NCI-H1694 (cell line): ENCODE measurements at places on chromosomes 7 and 10.

DNA sequence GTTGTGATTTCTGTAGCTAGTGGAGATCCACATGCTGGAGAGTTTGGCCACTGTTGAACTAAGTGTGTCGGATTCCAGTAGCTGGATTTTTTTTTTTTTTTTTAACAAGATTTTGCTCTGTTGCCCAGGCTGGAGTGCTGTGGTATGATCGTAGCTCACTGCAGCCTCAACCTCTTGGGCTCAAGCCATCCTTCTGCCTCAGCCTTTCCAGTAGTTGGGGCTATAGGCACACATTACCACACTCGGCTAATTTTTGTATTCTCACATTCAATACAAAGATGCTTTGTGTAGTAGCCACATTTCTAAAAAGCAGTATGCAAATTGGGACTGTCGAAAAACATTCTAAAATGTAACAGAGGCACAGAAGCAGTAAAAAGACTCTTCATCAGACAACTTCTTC lies 63.5 kb downstream of the RABGEF1 start:
- no peak for DNase-seq

DNA sequence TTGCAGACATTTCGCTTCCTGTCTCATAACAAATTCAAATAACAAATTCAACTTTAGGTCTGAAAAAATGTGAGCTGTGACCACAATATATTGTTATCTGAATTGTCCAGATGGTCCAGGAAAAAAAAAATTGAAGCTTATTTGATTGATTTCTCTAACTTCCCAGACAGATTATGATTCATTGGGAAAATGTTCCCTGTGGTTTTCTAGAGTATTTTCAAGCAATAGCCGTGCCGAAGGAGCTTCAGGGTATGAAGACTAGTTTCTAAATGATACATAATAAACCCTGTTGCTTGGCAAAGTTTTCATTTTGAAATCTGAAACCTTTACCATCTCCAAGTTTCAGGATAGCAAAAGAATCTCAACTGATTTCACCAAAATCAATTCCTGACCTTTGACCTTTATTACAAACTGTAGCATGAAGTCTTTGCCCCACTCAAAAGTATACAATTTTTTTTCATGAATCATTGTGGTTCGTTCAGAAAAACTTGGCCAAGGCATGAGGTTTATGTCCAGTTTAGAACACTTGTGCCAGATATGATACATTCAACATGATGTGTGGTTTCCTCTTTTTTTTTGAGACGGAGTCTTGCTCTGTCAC lies 109.9 kb downstream of the JCAD start:
- DNase-seq = no peak

DNA sequence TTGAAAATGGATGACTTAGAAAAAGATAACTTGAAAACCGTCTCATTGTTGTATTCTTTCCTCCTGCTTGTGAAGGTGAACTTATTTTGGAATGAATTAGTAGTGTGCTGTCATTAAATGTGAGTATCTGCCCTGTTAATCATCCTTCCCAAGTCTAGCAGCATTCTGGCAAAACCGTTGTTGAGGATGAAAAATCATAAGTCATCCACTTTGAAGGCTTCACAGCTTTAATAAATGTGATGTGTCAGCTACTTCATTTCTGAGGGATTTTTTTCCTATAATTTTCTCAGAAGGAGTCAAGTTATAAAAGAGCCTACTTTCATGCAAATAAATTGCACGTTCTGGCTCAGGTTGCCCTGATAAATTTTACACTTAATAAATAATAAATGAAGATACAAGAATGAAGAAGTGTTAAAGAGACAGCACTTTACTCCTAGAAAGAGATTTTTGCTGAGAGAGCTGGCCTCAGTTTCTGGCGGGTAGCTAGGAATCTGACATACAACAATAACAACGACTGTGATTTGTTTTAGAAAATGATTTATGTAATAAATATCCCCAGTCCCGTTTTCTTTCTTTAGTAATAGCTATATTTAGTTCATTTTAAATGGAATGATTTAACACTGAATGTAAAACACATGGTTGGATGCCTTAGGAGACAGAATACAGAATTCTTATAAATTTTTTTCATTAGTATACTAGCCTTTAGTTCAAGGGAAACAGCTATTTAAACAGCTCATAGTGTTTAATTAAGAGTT lies 516.5 kb upstream of the KLF6 start:
- DNase-seq = no peak

DNA sequence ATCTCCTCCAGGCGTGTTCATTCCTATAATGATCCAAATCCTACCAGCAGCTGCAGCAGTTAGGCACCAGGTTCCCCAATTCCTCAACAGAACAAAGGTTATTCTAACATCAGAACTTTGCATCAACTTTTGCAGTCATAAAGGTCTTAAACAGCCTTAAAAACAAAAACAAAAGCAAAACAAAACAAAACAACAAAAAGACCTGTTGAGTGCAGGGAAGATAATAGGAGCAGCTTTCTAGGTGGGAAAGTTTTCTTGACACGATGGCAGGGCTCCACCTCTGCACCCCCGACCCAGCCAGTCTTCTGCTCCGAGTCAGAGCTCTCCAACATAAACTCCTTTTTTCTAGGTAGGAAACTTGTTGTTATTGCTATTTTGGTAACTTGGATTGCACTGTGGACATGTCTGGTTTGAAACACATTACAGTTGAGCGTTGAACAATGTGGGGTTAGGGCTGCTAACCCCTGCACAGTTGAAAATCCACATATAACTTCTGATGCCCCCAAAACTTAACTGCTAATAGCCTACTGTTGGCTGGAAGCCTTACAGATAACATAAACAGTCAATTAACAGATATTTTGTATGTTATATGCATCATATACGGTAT lies 77.6 kb downstream of the MTPN start:
- DNase-seq = no peak

GRCh38 chr10:129096065-129096984 lies 370.7 kb upstream of the MGMT start:
- DNase-seq = peak; percentile 52

DNA sequence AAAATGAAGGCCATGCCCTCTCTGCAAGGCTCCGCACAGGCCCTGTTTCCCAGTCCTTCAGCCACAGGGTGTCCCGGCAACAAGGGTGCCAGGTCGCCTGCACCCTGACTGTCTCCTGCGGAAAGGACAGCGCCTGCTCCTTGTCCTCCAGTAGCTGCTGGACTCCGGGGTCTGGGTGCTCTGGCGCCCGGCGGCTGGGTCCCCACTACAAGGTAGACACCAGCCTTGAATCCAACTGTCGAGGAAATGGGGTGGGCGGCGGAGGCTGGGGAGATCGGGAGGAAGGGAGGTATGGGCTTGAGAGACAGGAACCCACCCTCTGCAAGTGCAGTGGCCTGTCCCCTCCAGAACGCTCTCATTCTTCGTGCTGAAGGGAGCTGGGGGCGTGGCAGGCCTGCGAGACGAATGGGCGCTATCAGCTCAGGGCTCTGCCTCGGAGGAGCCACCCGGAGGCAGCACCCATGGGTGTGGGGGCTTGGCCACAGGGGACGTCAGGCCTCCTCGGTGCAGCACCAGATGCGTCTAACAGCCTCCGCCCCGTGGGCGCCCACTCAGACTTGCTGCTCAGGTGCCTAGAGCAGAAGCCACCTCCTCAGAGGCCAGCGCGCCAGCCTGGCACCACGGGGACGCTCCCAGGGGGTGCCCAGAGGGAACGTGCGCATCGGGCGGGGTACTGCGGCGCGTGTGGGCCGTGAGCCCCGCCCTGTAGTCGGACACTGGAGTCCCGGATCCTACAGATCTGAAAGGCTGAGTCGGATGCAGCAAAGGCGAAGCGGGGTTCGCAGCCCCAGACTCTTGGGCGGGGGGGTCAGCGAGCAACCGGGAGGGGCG lies 15.6 kb downstream of the ADAM8 start:
- DNase-seq = no peak

GRCh38 chr10:55374917-55375316 lies 573.9 kb upstream of the PCDH15 start:
- DNase-seq = no peak

DNA sequence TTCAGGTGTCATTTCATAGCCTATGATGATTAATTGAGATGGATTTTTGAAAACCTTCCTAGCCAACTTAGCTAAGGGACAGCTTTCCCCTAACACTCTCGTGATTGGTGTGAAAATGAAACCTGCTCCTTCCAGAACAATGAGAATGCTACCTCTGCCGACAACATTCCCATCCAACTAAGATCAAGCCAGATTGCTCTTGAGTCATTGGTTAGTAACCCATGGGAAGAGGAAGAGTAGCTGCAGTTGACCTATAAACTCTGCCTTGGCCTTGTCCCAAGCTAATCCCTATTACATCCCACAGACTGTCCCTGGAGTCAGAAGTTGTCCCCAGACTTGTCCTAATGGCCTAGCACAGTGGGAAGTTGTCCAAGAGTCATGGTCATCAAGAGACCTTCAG lies 80.5 kb upstream of the SVIL start:
- no peak for DNase-seq

DNA sequence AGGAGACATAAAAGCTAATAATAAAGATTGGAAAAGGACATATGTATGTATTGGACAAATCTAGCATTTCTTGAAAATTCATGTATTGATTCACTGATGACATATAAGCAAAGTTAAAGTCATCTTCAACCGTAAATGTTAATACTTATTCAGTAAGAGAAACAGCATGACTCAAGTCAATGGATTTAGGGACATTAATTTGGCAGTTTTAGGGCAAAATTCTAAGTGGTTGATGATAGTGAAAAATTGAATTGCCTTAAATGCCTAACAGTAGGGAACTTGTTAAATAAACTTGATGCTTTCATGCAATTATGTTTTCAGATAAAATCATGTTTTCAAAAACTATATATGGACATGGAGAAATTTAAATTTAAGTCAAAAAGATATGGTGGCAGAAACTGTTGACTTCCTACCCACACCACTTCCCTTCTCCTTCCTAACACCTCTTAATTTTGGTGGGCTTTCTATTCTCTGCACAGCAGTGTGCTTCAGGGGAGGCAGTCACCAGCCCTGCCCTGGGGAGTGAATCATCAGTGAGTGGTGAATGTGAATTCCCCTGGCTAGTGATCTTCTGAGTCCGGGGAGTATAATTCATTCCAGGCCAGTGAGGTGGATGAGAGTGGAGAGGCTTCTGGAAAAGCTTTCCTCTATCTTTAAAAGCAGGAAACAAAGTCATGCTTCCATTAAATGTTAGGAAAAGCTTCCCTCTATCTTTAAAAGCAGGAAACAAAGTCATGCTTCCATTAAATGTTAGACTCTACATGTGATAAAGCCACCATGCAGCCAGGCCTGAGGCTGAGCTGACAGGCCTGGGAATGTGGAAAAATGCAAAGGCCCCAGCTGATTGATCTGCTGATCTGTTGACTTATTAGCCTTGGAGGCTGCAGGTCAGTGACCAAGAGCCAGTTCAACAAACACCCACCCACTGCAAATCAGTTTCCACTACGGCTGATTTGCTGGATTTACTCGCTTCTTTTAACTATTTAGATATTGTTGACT lies 25.2 kb upstream of the ITGB1 start:
- DNase-seq = no peak

GRCh38 chr7:131722371-131722770 lies 165.9 kb upstream of the PODXL start:
- DNase-seq = no peak

- no peak for DNase-seq
Observed at GRCh38 chr10:482051-482501, 207.4 kb downstream of the DIP2C start.

- no peak for DNase-seq
Observed at GRCh38 chr10:48700071-48700470, 15.4 kb downstream of the WDFY4 start.

GRCh38 chr7:155832581-155832981 lies 20.3 kb upstream of the SHH start:
- no peak for DNase-seq

GRCh38 chr7:74258639-74259038 lies 4.4 kb upstream of the RFC2 start:
- no peak for DNase-seq

DNA sequence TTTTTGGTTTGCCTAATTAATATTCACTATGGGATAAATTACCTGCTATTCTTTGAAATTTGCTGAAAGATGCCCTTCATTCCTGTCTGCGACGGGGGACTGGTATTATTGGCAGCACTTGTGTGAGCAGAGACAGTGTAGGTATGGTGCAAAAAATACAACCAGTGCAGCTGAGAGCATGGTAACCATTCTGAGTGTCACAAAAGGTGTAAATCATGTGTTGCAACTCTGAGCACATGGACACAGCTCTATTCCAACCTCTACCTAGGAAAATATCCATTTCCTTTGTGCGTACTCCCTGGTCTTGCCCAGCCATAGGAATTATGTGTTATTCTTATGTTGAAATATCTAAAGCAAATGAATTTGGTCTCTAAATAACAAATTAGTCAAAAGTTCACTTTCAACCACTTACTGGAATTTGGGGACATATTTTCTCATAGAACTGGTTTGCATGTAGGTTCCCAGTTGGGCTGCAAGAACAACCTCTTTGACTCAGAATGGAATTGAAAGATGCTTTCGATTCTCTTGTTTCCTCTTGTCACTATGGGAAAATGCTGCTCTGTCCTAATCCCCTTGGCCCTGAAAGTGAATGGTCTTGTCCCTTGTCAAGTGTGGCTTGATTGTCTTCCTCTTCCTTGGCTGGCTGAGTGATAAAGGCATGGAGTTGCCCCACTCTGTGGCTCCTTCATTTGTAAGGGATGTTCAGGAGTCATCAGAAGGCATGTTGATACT lies 57.0 kb downstream of the CELF2 start:
- DNase-seq = no peak

DNA sequence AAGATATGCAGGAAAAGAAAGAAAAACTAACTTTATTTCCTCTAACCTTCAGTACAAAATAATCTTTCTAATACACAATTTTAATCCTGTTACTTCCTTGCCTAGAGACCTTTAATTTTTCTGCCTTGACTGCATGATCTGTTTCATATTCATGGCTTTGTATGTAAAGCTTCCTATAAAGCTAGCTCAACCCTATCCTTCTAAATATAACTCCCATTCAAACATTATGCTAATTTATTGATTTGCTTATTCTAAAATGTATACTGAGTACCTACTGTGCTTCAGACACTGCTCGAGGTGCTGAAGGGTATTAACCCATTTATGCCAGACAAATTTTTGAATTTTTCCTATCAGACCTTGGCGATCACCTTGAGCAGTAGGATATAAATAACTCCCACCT lies 47.6 kb downstream of the SEMA3C start:
- no peak for DNase-seq

DNA sequence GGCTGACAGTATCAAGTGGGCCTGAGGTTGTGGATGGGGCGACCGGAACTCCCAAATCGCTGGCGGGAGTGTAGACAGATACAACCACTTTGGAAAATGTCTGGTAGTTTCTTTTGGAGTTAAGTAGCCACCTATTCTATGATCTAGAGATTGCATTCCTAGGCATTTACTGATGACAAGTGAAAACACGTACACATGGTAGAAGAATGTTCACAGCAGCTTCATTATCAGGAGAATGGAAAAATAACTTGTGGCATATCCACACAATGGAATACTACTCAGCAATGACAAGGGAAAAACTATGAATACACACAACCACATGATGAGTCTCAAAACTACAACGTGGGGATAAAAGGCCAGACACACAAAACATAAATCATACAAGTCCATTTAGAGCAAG lies 146.0 kb downstream of the MYOF start:
- no peak for DNase-seq

- no peak for DNase-seq
Observed at GRCh38 chr10:34646331-34646730, 168.8 kb downstream of the PARD3 start.
